DMS 273 treated with DMSO at 0.1 percent for 48 hours (cell line): ENCODE measurements at places on chromosomes 1 and 21.

DNA sequence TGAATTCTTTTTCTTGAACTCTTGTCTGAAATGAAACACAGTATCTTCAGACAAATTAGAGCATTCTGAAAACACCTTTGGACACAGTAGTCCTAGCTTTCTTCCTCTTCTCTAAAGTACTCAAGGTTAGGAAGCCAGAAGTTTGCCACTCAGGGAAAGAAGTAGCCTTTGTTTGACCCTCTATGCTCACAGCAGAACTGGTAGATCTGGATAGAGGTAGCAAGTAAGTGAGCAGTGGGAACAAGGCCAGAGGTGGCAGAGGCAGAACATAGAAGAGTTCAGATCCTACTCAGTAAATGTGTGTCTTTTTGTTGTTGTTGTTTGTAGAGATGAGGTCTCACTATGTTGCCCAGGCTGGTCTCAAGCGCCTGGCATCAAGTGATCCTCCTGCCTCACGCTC is 7.4 kb upstream of the PIGR start:
- DNase-seq: no peak

DNA sequence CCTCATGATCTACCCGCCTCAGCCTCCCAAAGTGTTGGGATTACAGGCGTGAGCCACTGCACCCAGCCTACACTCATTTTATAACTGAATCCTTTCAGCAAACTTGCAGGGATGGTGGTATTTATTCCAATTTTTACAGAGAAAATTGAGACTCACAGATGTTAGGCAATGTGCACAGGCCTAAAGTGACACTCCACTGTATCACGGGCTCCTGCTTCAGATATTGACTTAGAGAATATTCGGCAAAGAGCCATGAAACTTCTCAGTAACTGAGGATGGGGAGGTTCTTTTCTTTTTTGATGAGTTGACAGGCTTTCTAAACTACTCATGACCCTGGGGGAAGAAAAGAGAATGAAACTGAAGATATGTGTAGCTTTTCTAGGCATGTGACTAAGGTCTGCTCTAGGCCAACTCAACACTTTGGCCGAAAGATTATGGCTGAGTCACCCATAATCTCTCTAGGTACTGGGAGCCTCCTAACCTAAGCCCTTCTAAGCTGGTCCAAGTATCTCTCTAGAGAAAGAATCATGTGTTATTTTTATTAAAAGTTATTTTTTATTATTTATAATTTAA is 19.9 kb upstream of the PTCH2 start:
- no peak for DNase-seq

DNA sequence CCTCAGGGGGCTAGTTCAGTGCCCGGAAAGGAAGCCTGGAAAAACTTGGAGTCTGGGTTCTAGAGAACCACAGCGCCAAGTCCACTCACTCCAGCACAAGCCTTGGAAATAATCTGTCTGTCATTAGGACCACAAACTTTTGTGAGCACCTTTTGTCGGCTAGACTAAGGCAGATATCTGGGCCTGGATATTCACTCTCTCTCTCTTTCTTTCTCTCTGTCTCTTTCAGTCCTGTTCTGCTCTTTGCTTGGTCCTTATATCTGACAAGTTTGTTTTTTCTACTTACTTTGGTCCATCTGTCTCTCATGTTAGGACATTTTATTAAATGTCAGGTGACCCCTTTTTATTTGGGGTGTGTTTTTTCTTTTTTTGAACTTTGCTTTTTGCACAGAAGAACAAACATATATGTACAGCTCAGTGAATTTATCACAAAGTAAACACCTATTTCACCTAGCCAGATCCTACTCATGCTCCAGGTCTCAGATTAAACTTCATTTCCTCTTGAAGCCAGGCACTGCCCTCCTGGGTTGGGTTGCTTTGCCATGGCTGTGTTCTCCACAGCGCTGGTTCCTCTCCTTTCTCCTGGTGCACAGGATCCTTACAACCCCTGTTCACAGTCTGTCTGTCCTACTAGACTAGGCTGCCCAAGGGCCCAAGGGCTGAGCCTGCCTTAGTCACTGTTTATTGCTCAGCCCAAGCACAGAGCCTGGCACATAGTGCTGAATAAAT is 40.8 kb downstream of the TCEANC2 start:
- no peak for DNase-seq

GRCh38 chr1:101194746-101195145 is 42.1 kb upstream of the S1PR1 start:
- DNase-seq: no peak

DNA sequence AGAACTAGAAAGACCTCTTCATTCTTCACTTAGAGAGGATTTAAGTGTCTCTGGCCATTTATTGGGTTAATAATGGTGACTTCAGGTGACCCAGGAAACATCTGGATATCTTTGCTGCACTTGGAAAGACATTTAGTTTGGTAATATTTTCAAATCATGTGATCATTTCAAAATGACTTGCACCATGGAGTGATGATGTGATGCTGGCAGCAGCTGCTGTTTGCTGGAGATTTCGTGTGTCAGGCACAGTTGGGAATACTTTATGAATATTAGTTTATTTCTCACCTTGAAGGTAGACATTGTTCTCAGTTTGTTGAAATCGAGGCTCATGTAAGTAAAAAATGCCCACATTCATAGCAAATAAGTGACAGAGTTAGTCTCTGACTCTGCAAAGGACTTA is 236.0 kb downstream of the DISC1 start:
- DNase-seq: no peak

DNA sequence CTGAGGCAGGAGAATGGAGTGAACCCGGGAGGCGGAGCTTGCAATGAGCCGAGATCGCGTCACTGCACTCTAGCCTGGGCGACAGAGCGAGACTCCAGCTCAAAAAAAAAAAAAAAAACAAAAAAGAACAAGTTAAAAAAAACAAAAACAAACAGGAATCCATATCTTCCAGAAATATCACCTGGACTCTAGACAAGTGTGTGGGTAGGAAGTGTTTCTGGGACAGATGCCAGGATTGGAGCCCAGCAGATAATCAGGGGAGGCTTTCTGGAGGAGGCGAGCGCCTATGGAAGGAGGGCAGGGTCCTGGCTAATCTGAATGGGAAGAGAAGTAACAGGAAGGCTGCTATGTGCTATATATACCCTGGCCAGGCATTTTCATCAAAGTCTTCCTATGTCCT is 43.6 kb upstream of the SYNC start:
- no peak for DNase-seq

- no peak for DNase-seq
Measured at GRCh38 chr1:113191579-113192076, 118.6 kb downstream of the LRIG2 start.

DNA sequence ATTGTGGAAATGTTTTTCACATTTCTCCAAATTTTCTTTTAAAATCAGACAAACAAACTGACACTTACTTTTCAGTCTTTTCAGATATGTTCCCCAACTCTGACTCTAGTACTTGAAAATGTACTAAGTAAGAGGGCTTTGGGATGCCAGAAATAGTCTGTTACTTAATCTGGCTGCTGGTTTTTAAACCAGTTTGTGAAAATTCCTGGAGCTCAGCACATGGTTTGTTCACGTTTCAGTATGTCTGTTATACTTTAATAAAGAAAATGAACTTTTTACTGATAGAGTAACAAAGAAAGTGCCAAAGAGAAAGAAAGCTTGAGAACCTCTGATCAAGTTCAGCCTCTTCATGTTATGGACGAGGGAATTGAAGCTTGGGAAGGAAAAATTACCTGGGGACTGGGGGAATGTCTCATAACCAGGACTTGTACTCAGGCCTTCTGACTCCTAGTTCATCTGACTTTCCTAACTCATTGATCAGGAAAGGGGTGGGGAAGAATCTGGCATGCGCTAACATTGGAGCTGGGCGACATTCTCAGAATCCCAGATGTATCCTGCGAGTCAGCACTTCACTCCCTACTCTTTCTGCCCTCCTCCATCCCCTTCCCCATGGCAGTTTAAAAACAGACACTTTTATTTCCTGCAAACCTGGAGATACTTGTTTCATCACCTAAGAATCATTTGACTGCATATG is 30.8 kb upstream of the DNAJC6 start:
- DNase-seq: no peak

DNA sequence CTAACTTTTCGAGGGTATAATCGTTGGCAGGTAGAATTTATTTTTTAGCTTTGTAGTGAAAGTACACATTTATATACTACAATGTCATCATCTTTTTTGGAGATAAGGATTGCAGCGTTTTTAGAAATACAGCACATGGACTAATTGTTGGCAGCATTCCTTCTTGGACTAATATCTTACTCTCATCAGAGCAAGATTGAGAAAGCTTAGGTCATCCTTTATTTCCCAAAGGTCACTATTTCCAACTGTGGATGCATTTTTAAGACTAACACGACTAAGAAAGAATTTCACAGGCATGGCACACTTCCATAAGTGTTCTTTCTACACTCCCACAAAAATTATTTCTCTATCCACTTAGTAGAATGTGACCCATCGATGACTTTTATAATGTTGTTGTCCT is 732.3 kb downstream of the NCAM2 start:
- DNase-seq: no peak

DNA sequence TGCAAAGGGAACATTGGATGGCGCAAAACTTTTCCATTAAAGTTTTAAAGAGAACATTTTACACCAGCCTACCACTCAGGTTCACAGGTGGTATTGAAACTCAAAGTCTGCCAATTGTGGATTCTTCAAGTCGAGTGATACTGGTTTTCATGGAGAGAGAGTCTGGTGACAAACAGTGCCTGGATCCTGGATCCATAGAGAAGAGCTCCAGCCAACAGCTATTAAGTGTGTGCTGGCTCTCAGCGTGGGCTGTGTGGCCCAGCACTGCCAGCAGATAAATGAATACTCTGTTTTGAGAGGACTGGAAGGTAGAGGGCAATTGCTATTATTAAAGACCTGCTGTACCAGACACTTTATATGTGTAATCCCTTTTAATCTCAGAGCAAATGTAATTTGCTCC is 118.9 kb upstream of the SYT6 start:
- no peak for DNase-seq

GRCh38 chr1:160293020-160293968 is 8.4 kb upstream of the PEX19 start:
- no peak for DNase-seq

GRCh38 chr1:171611306-171611705 is 10.7 kb upstream of the MYOCOS start:
- no peak for DNase-seq

- no peak for DNase-seq
Measured at GRCh38 chr1:1361982-1362423, 3.6 kb upstream of the MXRA8 start.

DNA sequence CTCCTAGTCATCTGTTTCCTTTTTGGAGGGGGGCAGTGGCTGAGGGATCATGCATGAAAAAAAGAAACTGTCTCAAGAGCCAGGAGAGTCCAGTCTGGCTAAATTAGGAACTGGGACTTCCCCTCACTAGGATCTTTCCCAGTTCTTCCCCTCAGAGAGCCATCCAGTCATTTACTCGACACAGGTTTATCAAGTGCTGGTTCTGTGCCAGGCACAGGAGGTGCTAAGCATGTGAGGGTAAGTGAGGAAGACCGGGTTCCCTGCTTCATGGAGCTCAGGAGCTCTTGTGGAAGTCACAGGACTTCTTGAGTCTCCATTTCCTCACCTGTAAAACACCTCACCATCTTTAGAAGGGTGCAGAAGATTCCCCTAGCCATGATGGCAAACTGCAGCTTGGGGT is 8.6 kb upstream of the NUAK2 start:
- no peak for DNase-seq

- DNase-seq: no peak
Measured at GRCh38 chr1:244049162-244050013, 1.7 kb upstream of the ZBTB18 start.

GRCh38 chr1:17056551-17056950 is 2.7 kb upstream of the SDHB start:
- DNase-seq: no peak

DNA sequence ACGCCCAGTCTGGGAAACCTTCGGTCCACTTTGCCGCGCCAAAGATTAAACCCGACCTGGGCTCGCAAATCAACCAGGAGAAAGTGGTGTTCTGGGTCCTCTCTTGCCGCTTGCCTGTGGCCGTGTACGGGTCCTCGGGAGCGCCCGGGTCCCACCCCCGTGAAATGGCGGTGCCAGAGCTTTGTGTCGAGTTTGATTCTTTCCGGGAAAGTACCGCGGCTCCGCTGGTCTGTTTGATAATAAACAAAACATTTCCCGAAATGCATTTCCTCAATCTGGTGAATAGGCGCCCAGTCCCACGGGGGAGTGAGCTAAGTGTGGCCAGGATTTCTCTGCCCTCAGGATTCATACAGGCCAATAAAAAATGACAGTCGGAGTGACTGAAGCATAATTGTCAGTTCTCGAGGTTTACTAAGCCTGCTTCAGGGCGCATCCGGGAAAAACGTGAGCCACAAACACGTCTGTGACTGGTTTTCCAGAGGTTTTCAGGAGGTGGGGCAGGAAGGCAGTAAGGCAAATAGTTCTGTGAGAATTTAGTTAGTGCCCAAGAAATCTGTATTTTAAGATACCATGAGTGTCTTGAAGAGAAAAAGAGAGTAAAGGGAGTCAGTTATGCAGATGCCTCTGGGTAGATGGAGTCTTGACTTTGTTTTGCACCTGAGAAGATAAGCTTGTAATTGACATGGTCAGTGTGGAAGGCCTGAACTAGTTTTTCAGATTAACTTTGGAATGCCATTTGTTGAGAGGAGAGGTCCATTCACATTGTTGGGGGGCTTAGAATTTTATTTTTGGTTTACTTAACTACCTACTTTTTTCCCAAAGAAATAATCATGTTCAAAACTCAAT is 675 bp downstream of the IFNAR1 start:
- DNase-seq: no peak

- no peak for DNase-seq
Measured at GRCh38 chr1:204085876-204086275, 13.0 kb downstream of the SOX13 start.

GRCh38 chr1:11062965-11063401 is 3.2 kb upstream of the SRM start:
- no peak for DNase-seq

- DNase-seq: no peak
Measured at GRCh38 chr1:110114784-110115183, 2.5 kb downstream of the UBL4B start.

GRCh38 chr1:226593541-226593940 is 45.0 kb downstream of the STUM start:
- no peak for DNase-seq

DNA sequence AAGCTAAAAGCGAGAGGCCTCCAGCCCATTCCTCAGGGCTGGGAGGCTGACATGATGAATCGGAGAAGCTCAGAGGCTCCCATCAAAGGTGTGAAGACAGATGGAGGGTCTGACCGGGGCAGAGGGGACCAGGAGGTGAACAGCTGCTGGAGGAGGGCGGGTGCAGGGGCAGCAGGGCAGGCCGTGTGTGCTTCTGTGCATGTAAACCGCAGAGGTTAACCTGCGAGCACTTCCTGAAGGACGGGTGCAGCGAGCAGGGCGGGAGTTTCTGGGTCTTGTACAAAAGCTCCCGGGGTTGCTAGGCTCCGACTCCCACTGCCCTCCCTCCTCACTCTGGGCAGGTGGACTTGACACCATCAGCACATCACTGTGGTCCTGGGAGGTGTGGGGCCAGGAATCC is 75.2 kb downstream of the PAX7 start:
- DNase-seq: no peak
